Substantia nigra (tissue), 51 donors: ENCODE measurements at places on chromosomes 3 and 15.

DNA sequence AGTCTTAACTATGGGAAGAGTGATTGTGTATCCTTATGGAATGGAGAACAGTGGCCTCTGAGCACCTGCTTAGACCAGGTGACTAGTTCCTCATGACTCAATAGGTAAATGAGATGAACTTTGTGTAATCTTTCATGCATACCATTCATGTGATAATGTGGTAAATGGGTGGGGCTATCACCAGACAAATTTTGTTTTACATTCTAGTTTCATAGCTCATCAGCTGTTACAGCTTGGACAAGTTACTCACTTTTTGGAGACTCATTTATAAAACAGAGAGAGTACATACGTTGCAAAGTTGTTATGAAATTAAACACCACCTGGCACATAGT, 103.7 kb upstream of the TGFBR2 start:
- no peak for DNase-seq

- DNase-seq, result no peak
Measured at GRCh38 chr3:14518432-14518802, 21.7 kb downstream of the GRIP2 start.

- no peak for DNase-seq
Measured at GRCh38 chr3:184946917-184947316, 135.0 kb downstream of the VPS8 start.

- no peak for DNase-seq
Measured at GRCh38 chr15:82548700-82549099, 8.4 kb upstream of the RPS17 start.

DNA sequence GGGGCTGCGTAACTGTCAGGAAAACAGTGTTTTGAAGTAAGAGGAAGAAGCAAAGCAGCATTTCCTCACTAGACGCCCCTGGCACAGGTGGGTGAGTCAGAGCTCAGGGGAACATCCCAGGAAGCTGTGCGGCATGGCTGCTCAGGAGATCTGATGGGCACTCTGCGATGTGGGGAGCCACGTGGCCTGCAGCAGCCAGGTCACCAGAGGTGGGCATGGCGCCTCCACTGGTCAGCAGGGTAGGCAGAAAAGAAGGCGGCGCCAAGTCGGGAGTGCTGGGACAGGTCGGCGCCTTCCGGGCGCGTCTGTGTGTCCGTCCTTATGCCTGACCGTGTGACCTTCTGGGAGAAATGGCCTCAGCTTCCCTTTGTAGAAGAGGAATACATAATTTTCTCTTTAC, 249.9 kb upstream of the ST8SIA2 start:
- no peak for DNase-seq

DNA sequence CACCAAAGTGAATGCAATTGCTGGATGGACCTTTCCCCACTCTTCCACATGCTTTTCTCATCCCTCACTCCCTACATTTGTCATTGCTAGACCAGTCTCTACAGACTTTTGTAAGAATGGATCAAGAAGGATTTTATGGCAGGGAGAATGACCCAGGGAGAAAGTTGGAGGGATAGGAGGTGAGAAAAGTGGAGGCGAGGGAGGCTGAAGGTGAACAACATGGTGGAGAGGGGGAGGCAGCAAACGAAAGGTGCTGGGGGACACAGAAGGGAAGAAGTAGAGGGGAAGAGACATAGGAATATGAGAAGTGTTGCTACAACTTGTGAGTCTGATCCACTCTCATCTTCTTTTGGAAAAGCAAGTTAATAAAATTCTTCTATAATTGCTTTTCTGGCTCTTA, 24.4 kb upstream of the RTP1 start:
- DNase-seq, result no peak

GRCh38 chr3:64166584-64167162, 58.6 kb downstream of the PRICKLE2 start:
- DNase-seq, result no peak

DNA sequence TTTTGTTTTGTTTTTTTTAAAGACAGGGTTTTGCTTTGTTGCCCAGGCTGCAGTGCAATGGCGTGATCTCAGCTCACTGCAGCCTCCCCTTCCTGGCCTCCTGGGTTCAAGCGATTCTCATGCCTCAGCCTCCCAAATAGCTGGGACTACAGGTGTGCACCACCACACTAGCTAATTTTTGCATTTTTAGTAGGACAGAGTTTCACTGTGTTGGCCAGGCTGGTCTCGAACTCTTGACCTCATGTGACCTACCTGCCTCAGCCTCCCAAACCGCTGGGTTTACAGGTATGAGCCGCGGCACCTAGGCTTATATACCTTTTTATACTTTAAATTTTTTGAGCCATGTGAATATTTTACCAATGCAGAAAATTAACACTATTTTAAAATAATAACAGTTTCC, 56.9 kb upstream of the HERC1 start:
- DNase-seq, result no peak

DNA sequence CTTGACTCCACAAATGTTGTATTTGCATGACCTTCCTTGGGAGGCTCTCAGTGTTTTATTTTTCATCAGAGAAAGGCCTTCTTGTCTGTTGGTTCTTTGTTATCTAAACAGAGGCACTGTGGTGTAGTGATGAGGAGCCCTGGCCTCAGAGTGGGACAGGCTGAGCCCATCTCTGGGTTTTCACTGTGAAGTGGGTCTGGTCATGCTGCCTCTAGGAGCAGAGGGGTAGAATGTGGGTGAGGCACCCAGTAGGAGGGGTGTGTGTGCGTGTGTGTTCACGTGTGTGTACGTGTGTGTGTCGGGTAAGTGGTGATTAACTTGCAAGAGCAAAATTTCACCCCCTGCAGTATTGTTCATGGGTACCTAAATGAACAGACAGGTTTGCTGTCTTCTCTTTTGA, 14.4 kb downstream of the KLF13 start:
- DNase-seq, result no peak
